ENCODE measurements at places on chromosomes 7 and 10. TPM values are rescaled to one million over a fixed set of nuclear protein-coding genes. Genes with fewer than 3 reads are reported as not detected.
A peak's percentile ranks its signal among the peaks of the same experiment; 100 is the strongest.

DNA sequence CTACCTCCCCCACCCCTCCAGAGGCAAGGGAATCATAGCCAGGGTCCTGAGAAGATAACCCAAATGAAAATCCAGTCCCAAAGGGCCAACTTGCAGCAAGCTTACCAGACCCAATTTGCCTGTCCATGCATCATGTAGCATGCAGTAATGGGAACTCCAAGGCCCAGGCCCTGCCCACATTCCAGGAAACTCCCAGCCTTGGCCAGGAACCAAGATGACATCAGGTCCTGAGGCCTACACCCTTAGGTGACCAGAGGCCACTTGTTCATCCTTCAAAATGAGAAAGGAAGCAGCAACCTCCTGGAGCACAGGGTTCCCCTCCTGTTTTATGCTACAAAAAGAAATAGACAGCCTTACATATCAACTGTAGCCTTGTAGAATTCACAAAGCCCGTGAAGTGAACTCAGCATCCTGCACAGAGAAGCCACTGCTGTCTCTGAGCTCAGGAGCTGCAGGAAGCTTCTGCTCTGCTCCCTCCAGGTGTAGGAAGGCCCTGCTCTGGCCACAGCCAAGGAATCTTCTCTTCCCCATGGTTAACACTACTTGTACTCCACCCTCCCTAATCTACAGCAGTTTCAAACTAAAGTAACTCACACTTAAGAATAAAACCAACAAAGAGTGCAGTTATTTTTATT is 30.3 kb upstream of the GRB10 start:
- no peaks in the 10 kb centered on the region for H3K4me1 ChIP-seq
- no peak overlapping the region for H3K4me3 ChIP-seq
- no peaks in the 10 kb centered on the region for H3K36me3 ChIP-seq
- DNase-seq: peak; percentile 60
- peaks cover 5% of the 10 kb centered on the region for H3K27me3 ChIP-seq
- no peak overlapping the region for H3K27ac ChIP-seq

- H3K4me3 ChIP-seq: no peak overlapping the region
- H3K4me1 ChIP-seq: peaks cover 23% of the 10 kb centered on the region
- H3K27ac ChIP-seq: no peak overlapping the region
Measured at GRCh38 chr10:110813743-110814472, 57.8 kb upstream of the PDCD4 start.

DNA sequence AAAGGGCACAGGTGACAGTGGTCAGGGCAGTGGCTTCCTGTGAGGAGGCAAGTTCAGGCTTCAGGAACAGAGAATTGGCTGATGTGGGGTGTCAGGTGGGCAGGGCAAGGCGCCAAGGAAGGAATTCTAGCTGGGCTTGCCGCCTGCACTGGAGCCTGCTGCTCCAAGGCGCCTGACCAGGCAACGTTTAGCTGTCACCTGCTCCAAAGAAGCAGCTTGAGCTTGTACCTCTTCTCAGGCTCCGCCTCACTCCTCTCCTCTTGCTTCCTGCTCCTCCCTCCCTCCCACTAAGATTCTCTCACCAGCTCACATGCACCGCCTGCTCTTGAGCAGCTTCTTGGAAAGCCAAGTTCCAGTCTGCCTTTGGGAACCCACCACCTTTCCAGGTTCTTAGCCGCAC is 187.4 kb upstream of the GRB10 start:
- no peaks in the 10 kb centered on the region for H3K4me1 ChIP-seq
- DNase-seq: no peak
- no peaks in the 10 kb centered on the region for H3K36me3 ChIP-seq
- no peak overlapping the region for H3K27ac ChIP-seq
- no peak overlapping the region for H3K4me3 ChIP-seq

OR2A42 gene
- not detected for total RNA-seq

DNA sequence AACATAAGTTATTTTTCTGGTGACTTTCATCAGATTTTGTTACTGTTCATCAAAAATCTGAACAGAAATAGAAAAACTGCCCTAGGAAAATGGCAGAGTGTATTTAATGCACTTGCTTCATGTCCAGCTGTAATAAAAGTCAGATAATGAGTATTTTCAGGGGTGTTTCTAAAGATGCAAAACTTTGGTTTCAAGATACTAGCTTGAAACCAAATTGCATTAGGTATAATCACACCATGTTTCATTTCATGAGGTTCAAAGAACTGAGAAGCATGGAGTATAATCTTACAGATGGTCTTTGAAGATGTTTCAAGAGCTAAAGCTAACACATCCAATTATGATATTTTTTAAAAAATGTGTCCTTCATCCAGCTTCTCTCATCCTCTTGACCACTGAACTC is 128.9 kb downstream of the NRCAM start:
- H3K27ac ChIP-seq: no peak overlapping the region
- H3K4me1 ChIP-seq: no peaks in the 10 kb centered on the region
- DNase-seq: no peak
- no peaks in the 10 kb centered on the region for H3K36me3 ChIP-seq
- no peaks in the 10 kb centered on the region for H3K27me3 ChIP-seq

Data from cardiac muscle cell (in vitro differentiated cells and primary cell).